Right atrium auricular region (tissue), 2 donors: ENCODE measurements at places on chromosomes 16 and 17.
A peak's percentile ranks its signal among the peaks of the same experiment; 100 is the strongest.

DNA sequence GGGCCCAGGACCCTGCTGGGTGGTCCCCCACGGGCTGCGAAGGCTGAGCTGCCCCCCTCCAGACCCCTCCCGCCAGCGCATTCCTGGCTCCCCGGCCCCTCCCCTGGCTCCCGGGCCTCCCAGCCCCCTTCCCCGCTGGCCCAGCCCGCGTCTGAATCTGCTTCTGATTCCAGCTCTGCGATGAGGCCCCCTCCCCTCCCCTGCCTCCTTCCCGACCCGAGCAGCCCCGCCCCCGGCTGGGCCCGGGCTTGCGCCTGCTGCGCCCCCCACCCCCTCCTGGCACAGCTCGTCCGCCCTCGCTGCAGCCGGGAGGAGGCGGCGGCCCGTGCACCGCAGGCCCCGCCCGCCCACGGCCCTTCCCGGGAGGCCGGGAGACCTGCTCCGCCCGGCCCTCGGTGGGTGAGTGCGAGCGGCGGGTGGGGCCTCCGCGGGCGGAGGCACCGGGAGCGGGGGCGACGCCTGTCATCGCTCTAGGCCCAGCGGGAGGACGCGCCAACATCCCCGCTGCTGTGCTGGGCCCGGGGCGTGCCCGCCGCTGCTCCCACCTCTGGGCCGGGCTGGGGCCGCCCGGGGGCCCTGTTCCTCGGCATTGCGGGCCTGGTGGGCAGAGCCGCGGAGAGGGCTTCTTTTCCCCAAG, at the start of gene NTN3:
Gene NTN3 (plus strand): TSS at position 282 of the 637 bp plus-strand sequence. CDS start 405 bp downstream, outside the sequence.
- no peak for DNase-seq
- H3K36me3 ChIP-seq, result no peaks in the 10 kb centered on the region
- H3K27ac ChIP-seq, result no peak within 1 kb of the TSS
- peak within 1 kb of the TSS; percentile 47 for H3K4me3 ChIP-seq
- peaks cover 6% of the 10 kb centered on the region for H3K27me3 ChIP-seq
- H3K4me1 ChIP-seq, result peaks cover 80% of the 10 kb centered on the region

- no peaks in the 10 kb centered on the region for H3K27me3 ChIP-seq
- no peak overlapping the region for H3K4me3 ChIP-seq
- H3K27ac ChIP-seq, result no peak overlapping the region
- no peak for DNase-seq
These were observed 53.9 kb upstream of the CRHR1 start for GRCh38 chr17:45730192-45730591.

- H3K27ac ChIP-seq, result no peak overlapping the region
- H3K4me1 ChIP-seq, result no peaks in the 10 kb centered on the region
- H3K36me3 ChIP-seq, result no peaks in the 10 kb centered on the region
- H3K27me3 ChIP-seq, result no peaks in the 10 kb centered on the region
These were observed 377.8 kb downstream of the SNX29 start for GRCh38 chr16:12354296-12354833.

DNA sequence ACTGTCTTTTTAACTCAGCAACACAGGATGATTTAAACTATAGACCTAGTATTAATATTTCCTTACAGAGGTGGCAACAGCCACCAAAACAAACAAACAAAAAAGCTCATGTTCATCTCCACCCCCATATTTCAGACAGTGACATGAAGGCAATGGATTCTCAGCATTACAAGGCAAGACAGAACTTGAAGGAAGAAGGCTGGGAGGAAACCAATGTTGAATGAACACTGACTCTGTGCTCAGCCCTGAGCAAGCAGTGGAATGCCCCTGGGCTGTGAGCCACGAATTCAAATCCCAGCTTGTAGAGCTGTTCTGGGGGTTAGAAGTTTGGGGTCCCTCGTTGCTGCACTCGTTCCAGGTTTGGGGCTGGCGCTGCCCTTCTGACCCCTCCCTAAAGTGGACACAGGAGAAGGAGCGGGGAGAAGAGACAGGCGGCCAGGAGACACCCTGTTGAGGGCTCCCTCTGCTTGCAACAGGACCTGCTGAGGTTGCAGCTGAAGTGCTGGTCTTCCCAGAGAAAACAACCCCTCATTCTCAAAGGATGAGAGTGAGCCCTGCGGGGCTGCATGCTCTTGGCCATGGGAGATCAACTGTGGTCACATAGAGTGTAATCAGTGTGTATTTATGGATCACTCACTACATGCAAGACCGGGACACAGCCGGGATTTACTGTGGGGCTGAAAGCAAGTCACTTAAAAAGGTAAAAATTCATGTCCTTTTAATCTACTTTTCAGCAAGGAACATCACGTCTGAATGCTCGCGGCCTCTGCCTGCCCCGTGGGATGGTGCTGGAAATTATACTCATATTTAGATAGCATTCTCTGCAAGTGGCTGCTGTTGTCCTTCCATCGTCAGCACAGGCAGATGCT, 34.3 kb downstream of the MYH3 start:
- DNase-seq, result no peak
- H3K4me3 ChIP-seq, result no peak overlapping the region
- H3K27me3 ChIP-seq, result no peaks in the 10 kb centered on the region
- H3K4me1 ChIP-seq, result no peaks in the 10 kb centered on the region

DNA sequence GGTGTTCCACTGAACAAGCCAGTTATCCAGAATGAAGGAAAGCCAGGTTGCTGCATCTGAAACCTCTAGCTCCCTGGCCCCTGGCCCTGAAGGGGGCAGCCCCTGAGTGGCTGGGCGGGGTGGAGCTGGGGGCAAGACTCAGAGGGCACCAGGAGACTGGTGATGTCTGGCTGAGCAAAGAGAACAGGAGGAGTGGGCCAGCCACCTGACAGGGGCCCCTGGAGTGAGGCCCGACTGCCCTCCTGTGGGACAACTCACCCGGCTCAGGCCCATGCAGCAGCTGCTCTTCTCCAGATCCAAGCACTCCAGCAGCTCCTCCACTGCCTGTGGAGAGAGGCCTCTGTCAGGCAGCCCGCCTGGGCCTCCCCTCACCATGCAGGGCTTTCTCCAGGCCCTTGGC, 60.4 kb downstream of the PIPOX start:
- no peak overlapping the region for H3K27ac ChIP-seq
- no peaks in the 10 kb centered on the region for H3K4me1 ChIP-seq
- H3K36me3 ChIP-seq, result peaks cover 94% of the 10 kb centered on the region
- H3K27me3 ChIP-seq, result no peaks in the 10 kb centered on the region
- H3K4me3 ChIP-seq, result no peak overlapping the region

DNA sequence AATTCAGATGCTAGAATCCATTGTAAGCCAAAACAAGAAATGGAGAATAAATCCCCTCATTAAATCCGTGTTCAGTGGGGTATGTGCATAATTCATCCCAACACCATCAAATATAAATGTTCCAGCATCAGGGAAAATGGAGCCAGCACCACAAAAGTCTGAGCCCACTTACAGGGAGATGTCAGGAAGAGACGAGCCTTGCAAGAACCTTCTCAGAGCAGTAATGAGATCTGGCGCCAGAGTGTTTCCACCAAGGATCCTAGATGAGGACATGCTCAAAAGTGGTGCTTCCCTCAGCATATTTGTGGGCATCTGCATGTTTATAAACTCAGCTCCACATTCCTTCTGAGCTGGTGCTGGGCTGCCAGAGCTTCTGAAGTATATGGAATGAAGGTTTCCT, 541.9 kb upstream of the C16orf82 start:
- no peak overlapping the region for H3K4me3 ChIP-seq
- no peak overlapping the region for H3K27ac ChIP-seq
- H3K36me3 ChIP-seq, result no peaks in the 10 kb centered on the region
- H3K27me3 ChIP-seq, result no peaks in the 10 kb centered on the region
- no peak for DNase-seq

GRCh38 chr17:3256575-3256974, 41.6 kb downstream of the OR3A1 start:
- no peaks in the 10 kb centered on the region for H3K27me3 ChIP-seq
- no peaks in the 10 kb centered on the region for H3K4me1 ChIP-seq
- no peak for DNase-seq
- H3K27ac ChIP-seq, result no peak overlapping the region
- no peak overlapping the region for H3K4me3 ChIP-seq
- no peaks in the 10 kb centered on the region for H3K36me3 ChIP-seq

DNA sequence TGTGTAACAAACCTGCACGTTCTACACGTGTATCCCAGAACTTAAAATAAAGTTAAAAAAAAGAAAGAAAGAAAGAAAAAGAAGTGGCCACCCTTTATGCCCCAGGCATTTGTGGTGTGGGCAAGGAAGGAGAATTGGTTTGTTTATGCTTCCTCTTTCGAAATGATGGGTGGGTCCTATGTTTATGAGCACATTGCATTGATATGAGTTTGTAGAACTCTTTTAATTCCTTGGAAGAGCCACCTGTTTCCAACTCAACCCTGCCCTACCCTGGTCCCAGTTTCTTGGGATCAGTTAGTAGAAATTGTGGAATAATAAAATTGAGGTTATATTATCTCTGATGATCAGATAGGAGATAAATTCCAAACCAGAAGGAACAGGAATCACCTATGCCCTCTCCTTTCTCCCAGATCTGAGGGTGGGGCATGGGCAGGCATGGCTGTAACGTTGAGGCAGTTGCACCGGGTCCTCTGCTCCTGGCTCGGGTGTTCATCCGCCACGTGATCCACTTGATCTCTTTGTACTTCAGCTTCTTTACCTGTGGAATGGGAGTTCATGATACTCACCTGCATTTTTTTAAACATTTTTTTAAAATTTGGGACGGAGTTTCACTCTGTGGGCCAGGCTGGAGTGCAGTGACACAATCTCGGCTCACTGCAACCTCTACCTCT, 15.9 kb downstream of the CHAD start:
- H3K4me3 ChIP-seq, result no peak overlapping the region
- no peaks in the 10 kb centered on the region for H3K36me3 ChIP-seq
- H3K27ac ChIP-seq, result no peak overlapping the region
- no peaks in the 10 kb centered on the region for H3K27me3 ChIP-seq

DNA sequence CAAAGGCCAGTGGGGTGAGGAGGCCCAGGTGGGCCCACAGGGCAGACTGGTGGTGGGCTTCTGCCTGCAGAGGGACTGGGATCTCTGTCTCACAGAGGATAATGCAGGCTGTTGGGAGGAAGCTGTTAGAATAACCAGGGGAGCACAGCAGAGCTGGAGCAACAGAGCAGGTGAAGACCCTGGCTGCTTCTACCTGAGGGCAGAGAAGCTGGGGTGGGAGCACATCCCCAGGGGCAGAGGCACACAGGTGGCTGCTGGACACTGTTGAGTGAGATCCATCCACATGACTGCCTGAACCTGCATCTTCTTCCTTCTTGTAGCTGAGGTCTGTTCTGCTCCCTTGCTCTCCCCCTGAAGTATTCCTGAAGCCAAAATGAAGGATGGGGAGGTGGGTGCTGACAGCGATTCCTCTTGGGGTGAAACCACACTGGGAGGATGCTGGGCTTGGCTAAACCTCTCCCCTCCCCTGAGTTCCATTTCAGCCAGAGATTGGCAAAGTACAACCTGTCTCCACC, 1725.0 kb downstream of the TP53TG3F start:
- no peaks in the 10 kb centered on the region for H3K27me3 ChIP-seq
- no peak for DNase-seq
- H3K4me1 ChIP-seq, result no peaks in the 10 kb centered on the region

DNA sequence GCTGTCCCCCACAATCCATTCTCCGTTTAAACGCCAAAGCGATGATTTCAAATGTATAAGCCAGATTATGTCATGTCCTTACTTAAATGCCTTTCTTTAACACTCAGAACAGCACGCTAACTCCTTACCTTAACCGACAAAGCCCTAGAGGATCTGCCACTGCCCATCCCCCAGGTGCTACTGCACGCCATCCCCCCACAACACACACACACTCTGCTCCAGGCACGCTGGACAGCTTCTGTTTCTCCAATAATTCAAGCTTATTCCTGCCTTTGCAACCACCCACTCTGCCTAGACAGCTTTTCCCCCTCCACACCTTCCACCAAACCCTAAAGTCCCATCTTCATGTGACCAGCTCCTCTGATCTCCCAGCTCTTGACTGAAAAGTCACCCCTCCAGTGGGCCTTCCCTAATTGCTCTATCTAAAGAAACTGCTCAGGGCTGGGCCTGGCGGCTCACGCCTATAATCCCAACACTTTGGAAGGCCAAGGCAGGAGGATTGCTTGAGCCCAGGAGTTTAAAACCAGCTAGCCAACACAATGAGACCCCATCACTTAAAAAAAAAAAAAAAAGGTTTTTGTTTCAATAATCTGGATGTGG, 38.9 kb upstream of the RPL38 start:
- H3K4me3 ChIP-seq, result no peak overlapping the region
- no peak overlapping the region for H3K27ac ChIP-seq
- no peaks in the 10 kb centered on the region for H3K36me3 ChIP-seq
- H3K4me1 ChIP-seq, result no peaks in the 10 kb centered on the region
- H3K27me3 ChIP-seq, result no peaks in the 10 kb centered on the region

- no peak overlapping the region for H3K27ac ChIP-seq
- no peak for DNase-seq
- no peak overlapping the region for H3K4me3 ChIP-seq
- no peaks in the 10 kb centered on the region for H3K36me3 ChIP-seq
These were observed 220.7 kb upstream of the KCNJ16 start for GRCh38 chr17:69854225-69854780.

DNA sequence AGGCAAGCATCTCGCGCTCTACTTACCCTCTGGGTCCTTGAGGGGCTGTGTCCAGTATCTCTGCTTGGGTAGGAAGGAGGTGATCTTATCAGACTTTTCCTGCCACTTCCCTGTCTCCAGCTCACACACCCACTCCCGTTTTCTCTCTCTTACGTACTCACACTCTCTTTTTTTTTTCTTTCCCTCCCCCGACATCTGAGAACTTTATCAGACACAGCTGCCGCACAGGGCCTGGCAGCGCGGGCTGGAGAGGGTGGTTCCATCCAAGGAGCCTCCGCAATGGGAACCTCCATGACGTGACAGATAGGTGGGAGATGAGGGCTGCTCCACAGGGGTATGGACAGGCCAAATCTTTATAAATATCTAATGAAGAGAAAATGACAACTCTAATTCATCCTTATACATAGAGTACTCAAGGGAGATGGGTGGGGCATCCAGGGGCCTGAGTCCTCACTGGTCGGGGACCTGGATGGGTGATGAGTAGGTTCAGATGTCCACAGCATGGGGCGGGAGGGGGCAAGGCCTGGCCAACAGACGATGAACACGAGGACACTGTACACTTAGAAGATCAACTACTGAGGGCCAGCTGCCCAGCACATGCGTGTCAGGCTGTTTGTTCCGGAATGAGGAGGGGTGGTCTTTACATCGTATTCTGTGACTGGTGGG, 23.3 kb downstream of the MINK1 start:
- H3K4me1 ChIP-seq, result no peaks in the 10 kb centered on the region
- no peaks in the 10 kb centered on the region for H3K27me3 ChIP-seq
- H3K27ac ChIP-seq, result no peak overlapping the region
- no peak overlapping the region for H3K4me3 ChIP-seq
